ENCODE measurements at places on chromosomes 13 and 19. TPM values are rescaled to one million over a fixed set of nuclear protein-coding genes. Genes with fewer than 3 reads are reported as not detected.

MAST3 gene
- 4.1 TPM for total RNA-seq

KIRREL2 gene
- total RNA-seq: 2.2 TPM

SELENOV gene
- total RNA-seq: not detected

SHANK1 gene
- total RNA-seq: not detected

C1QTNF9B gene
- not detected for total RNA-seq

GRCh38 chr19:1401138-1401888 lies at the start of gene GAMT:
Gene GAMT, minus strand, starts transcription at chr19:1401542. Its CDS starts 66 bp downstream, at chr19:1401476.
- DNase-seq: no peak

- DNase-seq: no peak
Observed at GRCh38 chr13:39516096-39516495, 86.9 kb downstream of the LHFPL6 start.

GRCh38 chr13:63110466-63110865 lies 1694.8 kb upstream of the PCDH20 start:
- no peak for DNase-seq

All from HepG2 (cell line).